Fibroblast of upper back skin (primary cell): ENCODE measurements at places on chromosomes 1 and 21.

DNA sequence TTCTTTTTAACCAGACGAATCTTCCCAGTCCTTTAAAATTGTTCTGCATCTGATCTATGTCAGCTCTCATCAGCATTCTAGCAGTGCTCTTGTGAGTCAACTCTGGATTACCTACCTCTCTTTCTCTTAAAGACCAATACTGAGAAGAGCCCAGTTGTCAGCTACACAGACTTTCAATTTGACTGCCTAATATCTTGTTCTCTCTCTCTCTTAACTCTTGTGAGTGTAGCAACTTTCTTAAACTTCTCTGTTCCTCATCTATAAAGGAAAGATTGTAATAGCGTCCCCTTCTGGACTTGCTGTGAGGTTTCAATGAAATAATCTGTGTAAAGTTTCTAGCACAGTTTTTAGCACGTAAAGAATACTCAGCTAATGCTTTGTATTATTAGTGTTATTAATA is 499.3 kb upstream of the ADAMTS5 start:
- DNase-seq, result no peak

GRCh38 chr1:87615901-87616300 is 287.2 kb downstream of the LMO4 start:
- no peak for DNase-seq

DNA sequence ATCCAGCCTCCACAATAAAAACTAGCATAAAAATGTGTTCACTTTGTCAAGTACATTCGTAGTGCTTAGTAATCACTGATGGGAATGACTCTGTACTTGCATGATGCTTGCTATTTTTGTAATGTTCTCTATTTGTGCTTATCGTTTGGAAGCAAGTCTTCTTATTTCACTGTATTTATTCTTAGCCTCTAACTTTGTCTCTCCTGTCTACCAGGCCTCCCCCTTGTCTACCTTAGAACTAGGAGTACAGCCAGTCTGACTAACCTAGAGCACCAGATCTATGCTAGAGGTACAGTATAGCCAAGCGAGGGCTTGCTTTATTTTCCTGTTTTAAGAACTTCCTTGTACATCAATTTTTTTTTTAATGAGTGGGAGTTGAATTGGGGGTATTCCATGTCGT is 108.2 kb downstream of the VPS13D start:
- DNase-seq, result no peak

GRCh38 chr1:78373676-78374075 is 117.1 kb upstream of the PTGFR start:
- DNase-seq, result no peak

DNA sequence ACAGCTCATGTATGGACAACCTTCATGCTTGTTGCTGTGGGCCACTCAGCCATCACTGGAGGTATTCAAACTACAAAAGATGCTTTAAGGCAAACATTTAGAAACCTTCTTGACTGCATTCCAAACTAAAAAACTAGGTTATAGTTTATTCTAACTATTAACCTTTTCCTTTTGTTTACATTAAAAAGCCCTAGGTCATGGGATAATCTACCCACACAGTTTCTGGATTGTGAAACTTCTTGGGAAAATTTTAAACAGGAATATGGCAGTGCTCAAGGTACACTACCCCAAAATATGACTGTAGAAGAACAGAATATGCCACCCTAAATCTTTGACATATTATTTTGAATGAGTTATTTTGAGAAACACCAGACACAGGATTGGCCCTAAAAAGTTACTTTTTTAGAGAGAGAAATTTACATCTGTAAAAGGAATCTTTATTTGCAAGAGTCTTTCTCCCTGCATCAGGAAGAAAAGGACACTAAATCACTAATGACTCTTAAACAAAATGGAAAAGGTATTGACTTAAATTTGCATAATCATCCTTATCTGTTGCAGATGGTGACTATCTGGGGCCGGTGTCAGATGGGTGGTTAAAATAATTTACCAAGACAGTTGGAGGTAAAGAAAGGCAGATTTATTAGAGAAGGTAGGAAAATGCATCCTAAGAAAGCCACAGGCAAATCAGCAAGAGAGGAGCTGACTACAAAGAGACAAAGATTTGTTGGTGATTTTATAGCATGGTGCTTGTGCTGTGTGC is 25.1 kb upstream of the NUF2 start:
- no peak for DNase-seq

GRCh38 chr1:207397525-207397926 is 56.6 kb upstream of the CR2 start:
- no peak for DNase-seq

DNA sequence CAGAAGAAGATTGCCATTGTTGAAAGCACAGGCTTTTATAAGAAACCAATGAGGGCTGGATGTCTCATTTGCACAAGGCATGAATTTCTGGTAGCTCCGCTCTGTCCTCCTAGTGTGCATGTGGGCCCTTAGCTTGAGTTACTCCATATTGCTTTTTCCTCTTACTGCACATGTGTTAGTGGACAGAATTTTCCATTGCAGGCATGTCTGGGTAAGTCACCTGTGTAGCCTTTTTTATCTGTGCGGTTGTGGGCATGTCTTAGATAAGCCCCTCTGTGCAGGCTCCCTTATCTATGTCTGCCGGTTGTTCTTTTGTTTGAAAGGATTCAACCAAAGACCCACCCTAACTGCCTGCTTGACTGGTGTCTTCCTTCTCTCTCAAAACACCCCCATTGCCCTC is 7.2 kb upstream of the CLCA1 start:
- DNase-seq, result no peak

GRCh38 chr1:39701049-39701439 is 9.8 kb upstream of the HPCAL4 start:
- DNase-seq, result peak; percentile 40

DNA sequence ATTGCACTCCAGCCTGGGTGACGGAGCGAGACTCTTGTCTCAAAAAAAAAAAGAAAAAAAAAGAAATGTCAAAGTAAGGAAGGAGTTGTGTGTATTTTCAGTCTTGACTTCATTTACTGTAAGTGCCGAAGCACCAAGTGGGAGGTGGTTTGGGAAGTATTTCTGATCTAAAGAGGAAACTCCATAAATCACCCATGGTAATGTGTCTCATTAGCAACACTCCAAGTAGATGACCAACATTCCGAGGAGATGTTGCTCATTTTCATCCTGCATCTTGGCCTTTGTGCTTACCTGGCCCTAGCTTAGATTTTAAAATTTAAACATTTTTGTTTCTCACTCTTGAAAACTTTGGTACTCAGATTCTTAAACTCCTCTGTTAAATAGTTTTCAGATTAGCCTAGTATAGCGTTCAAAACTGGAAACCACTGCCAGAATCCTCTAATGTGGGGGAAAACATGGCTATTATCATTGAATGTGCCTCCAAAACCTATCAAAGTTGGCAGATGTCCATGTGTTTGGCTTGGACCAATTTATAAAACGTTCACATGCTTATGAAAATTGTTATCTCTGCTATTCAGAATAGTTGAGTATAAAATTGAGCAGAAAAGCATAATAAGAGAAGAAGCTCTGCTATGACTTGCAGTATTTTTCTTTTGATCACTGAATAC is 110.4 kb downstream of the NFIA start:
- no peak for DNase-seq

DNA sequence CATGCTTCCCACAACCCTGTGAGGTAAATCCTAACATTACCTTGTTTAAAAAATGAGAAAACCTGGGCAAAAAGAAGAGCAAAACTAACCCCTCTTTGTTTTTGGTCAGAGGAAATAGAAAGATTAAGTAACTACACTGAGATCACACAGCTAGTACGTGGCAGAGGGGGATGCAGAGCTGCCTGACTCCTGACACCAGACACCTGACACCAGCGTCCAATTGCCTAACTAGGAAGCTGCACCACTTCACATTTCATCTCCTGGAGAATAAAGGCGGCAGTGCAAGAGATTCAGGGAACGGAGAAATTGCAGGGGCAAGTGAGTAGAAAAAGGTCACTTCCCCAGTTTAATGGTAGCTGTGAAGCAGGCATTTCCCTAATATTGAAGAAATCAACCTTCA is 229.3 kb upstream of the PTBP2 start:
- DNase-seq, result no peak

- DNase-seq, result no peak
These were observed 30.8 kb upstream of the TSNAX start for GRCh38 chr1:231497629-231498152.

DNA sequence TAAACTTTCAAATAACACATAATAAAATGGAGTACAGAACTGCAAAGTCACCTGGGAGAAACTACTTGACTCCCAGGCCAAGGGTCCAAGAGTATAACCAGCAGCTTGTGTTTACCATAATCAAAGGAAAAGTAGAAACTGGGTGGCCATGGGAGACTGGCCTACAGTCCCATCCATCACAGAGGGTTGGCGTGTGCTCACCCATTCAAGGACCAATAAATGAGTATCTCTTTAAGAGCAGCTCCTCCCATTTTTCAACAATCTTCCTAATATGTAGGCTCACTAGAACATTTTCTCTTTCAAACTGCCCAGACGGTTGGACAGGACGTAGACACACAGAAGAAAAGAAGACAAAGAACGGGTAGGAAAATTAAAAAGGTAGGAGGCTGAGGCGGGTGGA is at the start of gene FMO3:
Gene FMO3, plus strand, starts transcription at position 302 of the 400 bp plus-strand sequence. CDS start 1,754 bp downstream, outside the sequence.
- DNase-seq, result no peak

DNA sequence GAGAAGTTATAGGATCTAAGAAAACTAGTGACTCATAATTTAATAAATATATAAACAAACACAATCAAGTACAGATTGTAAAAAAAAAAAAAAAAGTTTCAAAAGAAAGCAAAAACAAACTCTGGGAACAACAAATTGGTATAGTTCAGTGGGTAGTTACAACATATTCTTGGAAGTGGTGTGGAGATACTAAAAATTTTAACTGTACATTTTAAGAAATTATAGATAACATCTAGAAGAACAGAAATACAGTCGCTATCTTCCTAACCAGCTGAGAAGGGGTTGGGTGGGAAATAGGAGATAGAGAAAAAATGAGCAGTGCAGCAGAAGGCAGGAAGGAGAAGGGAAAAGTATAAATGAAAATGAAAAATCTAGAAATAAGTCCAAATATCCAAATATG is 70.5 kb downstream of the LRRC8C start:
- no peak for DNase-seq

GRCh38 chr1:99768104-99768503 is 1.7 kb upstream of the FRRS1 start:
- no peak for DNase-seq

DNA sequence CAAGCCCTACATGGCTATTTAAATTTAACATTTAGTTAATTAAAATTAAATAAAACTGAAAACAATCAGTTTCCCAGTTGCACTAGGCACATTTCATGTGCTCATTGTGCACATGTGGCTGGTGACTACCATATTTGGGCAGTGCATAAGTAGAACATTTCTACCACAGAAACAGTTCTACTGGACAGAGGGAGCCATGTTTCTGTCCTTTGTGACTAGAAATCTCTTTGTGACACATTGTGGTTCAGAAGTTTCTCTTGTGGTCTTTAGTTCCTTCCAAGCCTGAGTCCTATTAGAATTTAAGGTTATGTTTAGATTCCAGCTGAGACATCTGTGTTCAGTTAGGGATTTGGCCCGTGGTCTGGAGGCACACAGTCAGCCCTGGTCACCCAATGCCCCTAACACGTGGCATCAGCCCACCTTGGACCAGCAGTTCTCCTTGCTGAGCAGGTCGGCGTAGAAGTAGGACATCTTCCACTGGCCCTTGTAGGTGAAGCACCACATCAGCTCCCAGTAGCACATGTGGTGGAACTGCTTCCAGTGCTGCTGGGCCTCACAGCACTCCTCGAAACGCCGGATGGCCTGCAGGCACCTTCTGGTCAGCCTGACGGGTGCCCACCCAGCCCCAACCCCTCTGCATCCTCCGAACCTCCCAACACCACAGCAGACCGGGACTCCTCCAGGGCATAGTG is 29.1 kb downstream of the TTC39A start:
- no peak for DNase-seq
